ENCODE measurements at places on chromosomes 13 and 19.

- no peak for DNase-seq
Observed at GRCh38 chr19:49512970-49513745, 697 bp downstream of the FCGRT start.

GRCh38 chr13:71879129-71879535 is 12.1 kb upstream of the DACH1 start:
- peak; percentile 25 for DNase-seq

DNA sequence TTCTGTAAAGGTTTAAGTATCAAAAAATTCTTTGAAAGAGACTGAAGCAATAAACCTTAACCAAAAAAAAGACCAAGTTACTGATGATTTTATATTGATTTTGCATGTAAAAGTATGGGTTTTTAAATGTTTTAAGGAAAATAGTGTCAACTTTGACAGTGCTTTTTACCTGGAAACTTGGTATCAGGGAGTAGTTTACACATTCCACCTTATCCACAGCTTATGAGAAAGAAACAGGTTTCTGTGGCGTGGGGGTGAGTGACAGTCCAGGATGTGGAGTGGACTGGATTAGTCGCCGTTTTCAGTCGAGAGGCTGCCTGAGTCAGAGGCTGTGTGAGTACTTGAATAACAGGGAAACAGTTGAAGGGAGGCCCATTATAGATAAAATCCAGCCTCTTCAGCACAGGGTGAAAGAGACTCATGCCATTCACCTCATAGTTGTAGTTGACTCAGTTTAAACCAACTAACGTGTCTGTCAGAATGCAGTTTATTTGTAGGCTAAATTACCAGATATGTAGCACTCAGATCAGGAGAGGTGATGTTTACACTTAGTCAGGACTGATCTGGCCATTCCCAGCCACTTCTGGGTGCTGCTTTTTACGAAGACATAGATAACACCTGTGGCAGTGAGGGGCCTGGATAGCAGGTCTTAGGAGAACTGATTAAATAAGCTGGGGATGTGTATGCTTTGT is 595 bp upstream of the GPR183 start:
- peak; percentile 67 for DNase-seq

DNA sequence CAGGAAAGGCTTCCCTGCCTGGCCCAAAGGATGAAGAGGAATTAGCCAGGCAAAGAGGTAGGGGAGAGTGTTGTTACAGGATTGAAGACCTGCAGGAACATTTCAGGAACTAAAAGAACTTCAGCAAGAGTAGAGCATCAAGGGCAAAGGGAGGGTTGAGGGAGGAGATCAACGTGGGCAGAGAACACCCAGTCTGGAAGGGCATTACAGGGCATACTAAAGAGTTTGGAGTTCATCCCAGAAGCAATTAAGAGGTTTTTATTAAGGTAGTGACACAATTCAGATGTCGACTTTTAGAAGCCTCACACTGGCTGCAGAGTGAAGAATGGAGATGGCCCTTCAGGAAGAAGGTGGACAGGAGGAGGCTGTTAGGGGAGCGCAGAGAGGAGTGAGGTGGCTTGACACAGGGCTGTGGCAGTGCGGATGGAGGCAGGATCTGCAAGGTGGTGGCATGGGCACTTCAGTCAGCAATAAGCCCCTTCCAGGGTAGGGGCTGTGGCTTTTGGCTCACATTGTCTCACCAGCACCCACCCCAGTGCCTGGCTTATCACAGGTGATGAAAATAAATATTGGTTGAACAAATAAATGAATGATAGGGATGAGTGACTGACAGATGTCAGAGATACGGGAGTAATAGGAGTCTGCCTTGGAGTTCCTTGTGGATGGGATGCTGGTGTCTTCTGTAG is 24.9 kb downstream of the TEX26 start:
- no peak for DNase-seq

DNA sequence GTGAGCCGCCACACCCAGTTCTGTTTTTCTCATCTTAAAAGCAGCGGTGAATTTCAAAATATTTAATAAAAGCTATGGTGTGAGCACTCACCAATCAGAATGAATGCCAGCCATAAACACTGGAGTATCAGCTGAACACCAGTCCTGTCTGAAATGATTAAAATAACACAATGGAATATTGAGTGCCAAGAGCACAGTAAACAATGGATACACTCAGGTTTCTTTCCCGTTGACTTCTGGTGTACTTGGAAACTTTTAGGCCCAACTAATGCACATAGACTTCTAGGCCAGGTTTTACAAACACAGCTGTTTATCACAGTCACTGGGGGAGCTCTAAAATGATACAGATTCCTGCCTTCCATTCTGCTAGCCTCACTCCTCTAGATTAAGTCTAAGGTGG is 68.3 kb downstream of the SLC6A16 start:
- DNase-seq = no peak

GRCh38 chr13:98083507-98083906 is 59.4 kb upstream of the FARP1 start:
- DNase-seq = peak; percentile 97

GRCh38 chr13:44765001-44765471 is 188.9 kb upstream of the TSC22D1 start:
- DNase-seq = no peak

- no peak for DNase-seq
Observed at GRCh38 chr19:43936188-43936587, 1.1 kb upstream of the ZNF45 start.

- DNase-seq = no peak
Observed at GRCh38 chr13:20369886-20370361, 137.8 kb upstream of the GJB6 start.

DNA sequence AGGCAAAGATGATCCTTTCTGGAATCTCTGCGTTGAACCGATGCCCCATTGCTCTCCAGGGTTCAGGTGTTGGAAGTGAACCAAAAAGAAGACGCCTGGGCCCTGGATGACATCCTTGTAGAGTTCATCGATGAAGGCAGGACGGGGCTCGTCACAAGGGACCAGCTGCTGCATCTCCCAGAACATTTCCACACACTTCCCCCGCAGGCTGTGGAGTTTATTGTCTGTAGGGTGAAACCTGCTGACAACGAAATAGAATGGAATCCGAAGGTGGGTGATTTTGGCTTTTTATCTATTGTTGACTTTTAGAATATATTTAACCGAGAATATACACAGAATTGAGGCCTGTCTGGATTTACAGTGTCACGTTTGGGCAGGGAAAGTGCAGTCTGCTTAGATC is 58.4 kb downstream of the SLC7A9 start:
- no peak for DNase-seq

DNA sequence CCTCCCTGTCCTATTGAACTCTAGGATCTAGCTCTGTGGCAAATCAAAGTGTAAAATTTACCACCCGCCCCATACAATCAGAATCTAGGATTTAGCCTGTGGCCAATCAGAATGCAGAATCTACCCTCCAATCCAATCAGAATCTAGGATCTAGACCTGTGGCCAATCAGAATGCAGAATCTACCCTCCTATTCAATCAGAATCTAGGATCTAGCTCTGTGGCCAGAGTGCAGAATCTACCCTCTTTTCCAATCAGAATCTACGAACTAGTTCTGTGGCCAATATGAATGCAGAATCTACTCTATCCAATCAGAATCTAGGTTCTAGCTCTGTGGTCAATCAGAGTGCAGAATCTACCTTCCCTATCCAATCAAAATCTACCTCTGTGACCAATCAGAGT is 25.8 kb downstream of the PRKD2 start:
- DNase-seq = no peak

DNA sequence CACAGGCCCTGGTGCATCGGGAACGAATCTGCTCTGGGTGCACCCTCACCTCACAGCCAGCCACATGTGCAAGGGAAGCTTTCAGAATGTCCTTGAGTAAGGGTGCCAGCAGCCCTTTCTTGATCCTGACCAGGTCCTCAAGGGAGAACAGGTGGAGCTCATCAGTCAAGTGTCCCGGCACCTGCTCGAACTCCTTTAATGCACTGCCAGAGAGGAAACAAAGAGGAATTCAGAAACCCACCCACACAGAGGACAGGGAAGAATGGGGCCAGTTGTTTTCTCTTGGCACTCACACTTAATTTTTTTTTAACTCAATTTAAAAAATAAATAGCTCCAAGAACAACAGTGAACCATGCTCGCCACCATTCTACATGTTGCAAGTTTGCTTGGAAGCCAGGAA is 41.7 kb downstream of the RUBCNL start:
- DNase-seq = no peak

GRCh38 chr13:55673910-55674309 is 1466.8 kb upstream of the PRR20A start:
- no peak for DNase-seq

DNA sequence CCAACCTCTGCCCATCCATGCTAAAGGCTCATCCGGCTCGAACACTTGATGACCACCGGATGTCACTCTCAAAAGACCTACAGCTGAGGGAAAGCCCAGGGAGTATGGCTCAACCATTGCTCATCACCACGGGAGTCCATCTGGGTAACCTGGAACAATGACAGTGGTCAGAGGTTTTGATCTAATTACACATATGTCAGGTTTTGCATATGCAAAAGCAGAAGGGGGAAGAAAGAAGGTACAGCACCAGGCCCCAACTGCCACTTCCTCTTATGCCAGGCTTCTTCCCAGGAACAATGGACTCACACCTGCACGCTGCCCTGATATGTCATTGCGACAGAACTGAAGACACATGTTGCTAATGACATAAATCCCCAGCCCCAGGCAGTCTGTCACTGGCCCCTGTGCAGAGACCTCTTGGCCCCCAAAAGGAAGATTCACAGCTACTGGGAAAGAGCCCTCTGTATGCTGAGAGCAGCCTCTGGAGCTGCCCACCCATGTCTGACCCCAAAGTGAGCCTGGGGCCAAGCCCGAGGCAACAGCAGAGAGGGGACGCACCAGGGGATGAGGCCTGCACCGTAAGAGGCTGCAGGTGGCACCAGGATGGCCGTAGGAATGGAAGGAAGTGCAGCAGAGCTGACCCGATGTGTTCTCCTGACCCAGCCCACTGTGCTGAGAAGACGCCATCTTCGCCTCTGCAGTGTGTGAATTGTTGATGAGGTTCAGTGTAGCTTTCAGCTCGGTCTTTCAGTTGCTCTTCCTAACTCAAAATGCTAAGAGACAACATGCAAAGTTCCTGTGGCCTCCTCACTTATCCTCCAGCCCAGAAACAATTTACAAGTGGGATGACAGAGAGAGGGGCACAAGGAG is 26.3 kb downstream of the EPS15L1 start:
- peak; percentile 33 for DNase-seq

GRCh38 chr13:21849323-21849722 is 178.4 kb downstream of the FGF9 start:
- no peak for DNase-seq
